ENCODE measurements at places on chromosomes 3 and 15.
A peak's percentile ranks its signal among the peaks of the same experiment; 100 is the strongest.

DNA sequence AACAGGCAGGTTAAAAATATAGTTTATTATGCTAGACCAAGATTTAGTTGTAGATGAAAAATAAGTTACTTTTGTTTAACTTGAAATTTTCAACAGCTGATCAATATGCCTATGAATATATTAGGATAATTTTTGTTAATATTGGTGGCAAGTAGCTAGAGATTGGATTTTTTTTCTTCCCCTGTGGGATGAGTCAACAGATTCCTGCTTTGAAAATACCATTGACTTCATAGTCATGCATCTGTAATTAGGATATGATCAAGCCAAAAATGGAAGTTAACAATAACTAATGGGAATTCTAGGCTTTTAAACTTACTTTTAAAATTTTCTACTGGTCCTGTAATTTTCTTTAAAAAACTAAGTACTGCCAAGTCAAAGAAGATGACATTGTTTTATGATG is 211.7 kb downstream of the ZIC1 start:
- DNase-seq = no peak

DNA sequence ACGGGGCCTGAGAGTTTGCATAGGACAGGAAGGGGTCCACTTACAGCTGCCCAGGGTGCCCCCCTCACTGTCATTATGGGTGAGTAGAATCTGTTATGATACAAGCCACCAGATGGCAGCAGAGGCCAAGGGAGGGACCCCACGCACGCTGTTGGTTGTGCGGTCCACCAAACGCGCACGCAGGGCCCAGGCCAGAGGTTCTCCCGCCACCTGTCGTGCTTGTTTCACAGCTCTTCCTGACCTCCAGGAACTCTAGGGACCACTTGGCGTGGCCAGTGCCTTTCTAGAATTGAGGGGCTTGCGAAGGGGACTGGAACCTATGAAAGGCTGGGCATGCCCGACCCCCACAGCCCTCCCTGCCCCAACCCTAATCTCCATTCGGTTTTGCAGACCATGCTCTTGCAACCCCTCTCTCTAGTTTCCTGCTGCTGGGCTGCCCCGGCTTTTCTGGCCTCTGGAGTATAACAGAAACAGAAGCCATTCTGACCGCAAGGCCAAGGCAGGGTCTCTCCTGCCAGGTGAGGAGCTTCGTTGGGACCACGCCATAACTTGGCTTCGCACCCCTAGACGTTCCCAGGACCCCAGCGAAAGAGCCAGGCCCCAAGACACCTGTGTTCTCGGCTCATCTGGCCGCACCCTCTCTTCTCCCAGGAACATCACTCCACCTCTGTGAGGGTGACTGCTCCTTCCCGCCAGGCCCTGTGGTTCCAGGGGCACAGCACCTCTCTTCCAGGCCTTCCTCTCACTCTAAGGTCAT is 46.0 kb downstream of the ALDH1L1 start:
- no peak for DNase-seq

DNA sequence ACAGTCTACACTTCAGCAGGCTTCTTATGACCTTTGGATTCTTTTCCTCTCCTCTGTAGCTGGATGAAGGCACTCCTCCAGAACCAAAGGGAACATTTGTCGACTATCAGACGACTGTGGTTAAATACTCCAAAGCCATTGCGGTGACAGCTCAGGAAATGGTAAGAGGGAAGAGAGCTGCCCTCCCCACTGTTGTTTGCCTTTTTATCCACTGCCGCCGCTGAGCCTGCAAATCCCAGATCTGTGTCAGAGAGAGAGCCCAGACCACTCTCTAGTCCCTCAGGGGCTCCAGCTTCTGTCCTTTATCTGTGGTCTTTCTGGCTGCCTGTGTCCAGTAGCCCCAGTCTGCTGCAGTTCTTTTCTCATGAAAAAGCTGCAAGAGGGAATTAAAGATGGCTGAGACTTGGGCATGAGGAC is 261.5 kb upstream of the TPM1 start:
- DNase-seq = no peak

- no peak for DNase-seq
These were observed 42.6 kb downstream of the TNK2 start for GRCh38 chr3:195865752-195866151.

DNA sequence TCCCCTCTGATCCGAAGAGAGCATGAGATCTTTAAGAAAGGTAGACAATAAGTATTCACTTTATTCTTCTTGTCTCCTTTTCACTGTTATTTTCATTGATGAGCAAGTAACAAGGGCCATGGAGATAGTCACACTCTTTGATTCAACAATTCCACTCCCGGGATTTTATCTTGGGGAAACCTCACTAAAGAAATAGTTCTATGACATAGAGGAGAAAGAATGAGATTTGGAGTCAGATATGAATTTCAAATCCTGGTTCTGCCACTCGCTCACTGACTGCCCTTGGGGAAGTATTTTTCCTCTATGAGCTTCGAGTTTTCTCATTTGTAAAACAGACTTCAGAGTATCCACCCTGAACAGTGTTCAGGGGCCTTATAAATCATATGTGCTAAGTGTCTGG is 514.6 kb downstream of the NLGN1 start:
- no peak for DNase-seq

- DNase-seq = no peak
These were observed 39.8 kb upstream of the NR2F2 start for GRCh38 chr15:96290679-96291078.

GRCh38 chr3:104988496-104988895 is 378.2 kb upstream of the ALCAM start:
- DNase-seq = no peak

- no peak for DNase-seq
These were observed 10.9 kb downstream of the CERS3 start for GRCh38 chr15:100517846-100518245.

GRCh38 chr3:197498499-197499241 is 57.1 kb downstream of the BDH1 start:
- DNase-seq = no peak

- DNase-seq = no peak
These were observed 108.3 kb downstream of the P3H2 start for GRCh38 chr3:190012314-190012782.

GRCh38 chr15:96369825-96370621 is 39.5 kb downstream of the NR2F2 start:
- DNase-seq = no peak

GRCh38 chr3:146160321-146160963 is 542 bp downstream of the PLOD2 start:
- DNase-seq = peak; percentile 79

- DNase-seq = no peak
These were observed 85.6 kb downstream of the IGF2BP2 start for GRCh38 chr3:185739264-185739701.

- DNase-seq = no peak
These were observed 48.4 kb downstream of the ST6GAL1 start for GRCh38 chr3:186978712-186979111.

- peak; percentile 48 for DNase-seq
These were observed 1.4 kb upstream of the SEMA6D start for GRCh38 chr15:47715856-47716445.

DNA sequence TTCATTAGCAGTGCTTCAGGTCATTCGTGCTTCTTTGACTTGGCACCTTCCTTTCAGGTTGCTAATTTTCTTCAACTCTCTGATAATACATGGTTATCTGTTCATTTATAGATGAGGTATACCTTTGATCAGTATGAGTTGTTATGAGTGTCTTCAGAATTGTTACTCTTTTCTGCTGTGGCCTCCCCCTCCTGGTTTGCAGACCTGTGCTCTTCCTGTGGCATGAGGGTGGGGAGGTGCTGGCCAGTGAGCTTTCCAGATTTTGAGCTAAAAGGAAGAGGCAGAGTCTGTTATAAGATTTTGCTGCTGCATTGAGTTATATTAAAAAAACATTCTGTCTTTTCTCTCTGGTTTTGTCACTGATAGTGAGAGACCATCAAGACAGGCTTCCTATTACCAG is 30.8 kb upstream of the GOLGA6L9 start:
- DNase-seq = no peak

GRCh38 chr15:88542342-88542733 is 4.1 kb downstream of the DET1 start:
- DNase-seq = no peak

GRCh38 chr3:187027531-187028278 is 97.4 kb downstream of the ST6GAL1 start:
- DNase-seq = no peak

GRCh38 chr15:40307421-40308211 is at the start of gene PLCB2:
Gene PLCB2 (minus strand): TSS chr15:40307935. CDS start chr15:40307672, 263 bp downstream.
- DNase-seq = peak; percentile 34

DNA sequence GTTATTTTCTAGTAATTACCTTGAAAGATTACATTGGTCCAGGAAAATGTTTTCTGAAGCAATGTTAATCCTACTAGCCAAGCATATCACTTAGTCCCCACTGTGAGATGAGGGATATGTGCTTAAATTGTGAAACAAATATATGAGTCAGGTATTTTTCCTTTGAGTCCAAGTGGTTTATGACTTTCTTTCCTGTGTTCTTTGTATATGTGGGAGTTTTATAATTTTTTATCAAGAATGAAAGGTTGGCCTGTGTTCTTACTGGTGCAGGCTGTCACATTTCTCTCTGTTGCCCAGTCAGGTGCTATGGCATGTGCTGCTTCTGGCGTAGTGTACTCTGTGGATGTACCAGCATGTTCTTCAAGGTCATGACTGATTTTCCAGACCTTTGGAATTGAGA is 147.4 kb downstream of the CMSS1 start:
- DNase-seq = no peak

DNA sequence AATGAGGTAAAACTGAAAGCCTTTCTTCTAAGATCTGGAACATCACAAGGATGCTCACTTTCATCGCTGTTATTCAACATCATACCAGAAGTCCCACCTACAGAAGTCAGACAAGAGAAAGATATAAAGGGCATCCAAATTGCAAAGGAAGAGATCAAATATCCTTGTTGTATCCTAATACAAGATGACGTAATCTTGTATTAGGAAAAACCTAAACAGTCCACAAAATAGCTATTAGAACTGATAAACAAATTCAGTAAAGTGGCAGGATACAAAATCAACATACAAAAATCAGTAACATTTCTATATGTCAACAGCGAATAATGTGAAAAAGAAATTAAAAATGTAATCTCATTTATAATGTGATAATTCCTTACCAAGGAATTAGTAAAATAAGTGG is 195.1 kb upstream of the CBLB start:
- no peak for DNase-seq

DNA sequence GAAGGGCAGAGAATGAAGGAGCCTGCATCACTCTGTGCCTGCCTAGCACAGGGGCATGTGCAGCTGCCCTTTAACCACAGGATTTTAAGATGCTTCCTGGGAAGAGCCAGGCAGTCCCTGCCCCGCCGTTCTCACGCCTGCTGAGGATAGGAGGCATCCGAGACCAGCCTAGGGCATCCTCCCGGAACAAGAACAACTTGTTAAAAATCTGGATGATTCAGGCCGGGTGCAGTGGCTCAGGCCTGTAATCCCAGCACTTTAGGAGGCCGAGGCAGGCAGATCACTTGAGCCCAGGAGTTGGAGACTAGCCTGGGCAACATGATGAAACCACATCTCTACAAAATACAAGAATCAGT is 15.2 kb downstream of the NRROS start:
- DNase-seq = no peak

- DNase-seq = no peak
These were observed 102.1 kb downstream of the SRGAP3 start for GRCh38 chr3:9147215-9147895.

- no peak for DNase-seq
These were observed 61.4 kb upstream of the HERC1 start for GRCh38 chr15:63895194-63895593.

DNA sequence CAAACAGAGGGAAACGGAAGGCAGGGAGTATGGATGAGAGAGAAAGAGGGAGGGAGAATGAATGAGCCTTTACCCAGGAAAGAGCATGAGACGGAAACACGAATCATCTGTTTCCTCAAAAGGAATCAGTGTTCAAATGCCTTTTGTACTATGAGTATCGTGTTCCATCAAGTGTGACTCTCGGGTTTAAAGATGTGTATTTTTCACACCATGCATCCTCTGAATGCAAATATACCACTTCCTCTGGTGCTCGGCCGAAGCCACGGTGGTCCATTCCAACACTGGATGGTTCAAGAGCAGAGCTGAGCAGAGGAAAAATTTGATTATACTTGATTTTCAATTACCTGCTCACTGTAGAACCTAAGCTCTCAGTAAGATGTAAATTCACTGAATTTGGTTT is 505.1 kb downstream of the MECOM start:
- DNase-seq = no peak

GRCh38 chr3:53044711-53045517 is 959 bp downstream of the SFMBT1 start:
- peak; percentile 27 for DNase-seq

- no peak for DNase-seq
These were observed 20.0 kb downstream of the COPS2 start for GRCh38 chr15:49135342-49135857.

DNA sequence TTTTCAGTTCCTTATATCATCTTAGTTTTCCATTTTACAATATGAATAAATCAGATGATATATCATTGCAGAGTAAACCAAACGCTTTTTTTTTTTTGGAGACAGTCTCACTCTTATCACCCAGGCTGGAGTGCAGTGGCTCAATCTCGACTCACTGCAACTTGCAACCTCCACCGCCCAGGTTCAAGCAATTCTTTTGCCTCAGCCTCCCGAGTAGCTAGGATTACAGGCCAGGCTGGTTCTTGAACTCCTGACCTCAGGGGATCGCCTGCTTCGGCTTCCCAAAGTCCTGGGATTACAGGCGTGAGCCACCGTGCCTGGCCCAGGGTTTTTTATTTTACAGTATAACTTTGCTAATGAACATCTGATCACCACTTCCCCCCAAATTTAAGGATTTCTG is 5.9 kb upstream of the EBLN2 start:
- DNase-seq = no peak

DNA sequence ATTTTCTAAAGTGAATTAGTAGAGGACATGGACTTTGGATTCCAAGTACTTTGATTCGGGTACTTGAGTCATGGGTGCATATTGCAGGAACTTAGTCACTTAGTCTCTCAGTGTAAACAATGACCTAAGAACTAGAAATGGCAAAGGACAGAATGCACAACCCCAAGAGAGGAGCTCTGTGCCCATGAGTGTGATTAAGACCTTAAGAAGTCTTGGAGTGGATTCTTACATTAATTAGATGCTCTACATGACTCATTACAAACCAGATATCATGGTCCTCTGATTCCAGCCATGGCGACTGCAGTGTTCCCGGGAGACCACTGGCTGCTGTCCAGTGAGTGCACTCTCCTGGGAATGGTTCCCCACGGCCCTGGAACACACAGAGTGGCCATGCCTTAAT is 251.5 kb downstream of the GABRG3 start:
- no peak for DNase-seq

GRCh38 chr3:142077859-142078500 is 71.4 kb downstream of the TFDP2 start:
- DNase-seq = no peak

GRCh38 chr3:159892171-159892795 is 96.4 kb upstream of the IL12A start:
- DNase-seq = no peak

GRCh38 chr15:31031471-31032067 is 40.1 kb upstream of the MTMR10 start:
- DNase-seq = no peak

Data from hypothalamus (tissue), 51 donors.